Spinal cord (tissue), 10 donors: ENCODE measurements at places on chromosomes 12 and 14.

DNA sequence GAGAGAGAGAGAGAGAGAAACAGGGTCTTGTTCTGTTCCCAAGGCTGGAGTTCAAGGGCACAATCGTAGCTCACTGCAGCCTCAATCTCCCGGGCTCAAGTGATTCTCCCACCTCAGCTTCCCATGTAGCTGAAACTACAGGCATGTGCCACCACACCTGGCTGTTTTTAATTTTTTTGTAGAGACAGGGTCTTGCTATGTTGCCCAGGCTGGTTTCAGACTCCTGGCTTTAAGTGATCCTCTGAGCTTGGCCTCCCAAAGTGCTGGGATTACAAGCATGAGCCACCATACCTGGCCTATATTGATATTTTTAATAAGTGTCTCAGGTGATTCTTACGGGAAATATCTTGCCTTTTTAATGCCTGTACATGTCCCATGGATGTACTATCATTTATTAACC, 50.9 kb upstream of the STON2 start:
- DNase-seq = no peak

DNA sequence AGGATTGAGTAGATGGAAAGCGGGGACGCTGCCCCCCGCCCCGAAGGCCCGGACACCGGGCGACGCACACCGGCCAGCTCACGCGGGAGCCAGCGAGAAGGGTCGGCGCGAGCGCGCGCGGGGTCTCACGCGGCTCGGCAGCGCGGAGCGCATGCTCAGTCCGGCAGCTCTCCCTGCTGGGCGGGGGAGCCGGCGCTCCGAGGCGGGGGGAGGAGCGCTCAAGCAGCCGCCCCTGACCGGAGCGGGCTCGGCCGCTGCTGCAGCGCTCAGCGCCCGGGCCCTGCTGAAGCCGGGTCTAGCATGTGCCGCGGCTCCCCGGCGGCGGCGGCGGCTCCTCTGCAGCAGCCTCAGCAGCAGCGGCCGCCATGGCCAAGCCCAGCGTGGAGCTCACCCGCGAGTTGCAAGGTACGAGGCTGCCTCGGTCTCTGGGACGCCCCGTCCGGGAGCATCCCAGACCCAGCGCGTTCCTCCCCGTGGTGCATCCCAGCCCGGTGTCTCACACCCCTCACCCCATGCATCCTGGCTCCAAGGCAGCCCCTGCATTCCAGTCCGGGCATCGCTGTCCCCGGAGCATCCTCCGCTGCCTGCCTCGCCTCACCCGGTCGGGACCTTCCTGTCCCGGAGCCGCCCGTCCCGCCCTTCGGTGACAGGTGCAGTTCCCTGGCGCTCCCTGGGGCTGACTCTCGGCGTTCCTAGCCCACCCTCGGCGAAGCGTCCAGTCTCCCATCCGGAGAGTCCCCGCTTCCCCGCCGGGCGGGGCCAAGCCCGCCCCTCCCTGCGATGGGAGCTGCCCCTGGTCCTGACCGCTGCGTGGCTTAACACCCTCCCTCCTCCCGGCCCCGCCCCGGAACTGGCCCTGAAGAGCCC, at the start of gene CARMIL3:
Gene CARMIL3, plus strand, starts transcription at position 221 of the 867 bp plus-strand sequence. Its CDS starts 145 bp downstream, at position 366.
- peak; percentile 95 for DNase-seq

GRCh38 chr14:55819610-55820304, 239.8 kb downstream of the KTN1 start:
- no peak for DNase-seq

- DNase-seq = no peak
These were observed 25.1 kb upstream of the ZNF268 start for GRCh38 chr12:133156125-133156690.

DNA sequence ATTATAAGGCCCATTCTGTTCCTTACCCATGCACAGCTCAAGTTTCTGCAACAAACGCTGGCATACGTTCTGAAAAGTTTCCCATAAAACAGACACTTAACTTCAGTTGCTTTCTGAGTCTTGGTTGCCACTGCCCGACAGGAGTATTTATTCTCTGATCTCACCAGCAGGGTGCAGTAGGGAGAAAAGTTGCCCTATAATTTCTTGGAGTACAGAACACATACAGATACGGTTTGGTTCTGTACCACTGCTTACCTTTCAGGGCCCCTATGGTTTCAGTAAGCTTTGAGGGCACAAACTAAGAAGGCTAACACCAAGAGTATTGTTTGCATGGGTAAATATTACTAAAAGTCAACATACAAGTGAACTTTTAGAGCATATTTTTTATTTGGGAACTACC, 77.9 kb downstream of the SPATA7 start:
- no peak for DNase-seq

- no peak for DNase-seq
These were observed 12.4 kb downstream of the IL22 start for GRCh38 chr12:68240975-68241374.

DNA sequence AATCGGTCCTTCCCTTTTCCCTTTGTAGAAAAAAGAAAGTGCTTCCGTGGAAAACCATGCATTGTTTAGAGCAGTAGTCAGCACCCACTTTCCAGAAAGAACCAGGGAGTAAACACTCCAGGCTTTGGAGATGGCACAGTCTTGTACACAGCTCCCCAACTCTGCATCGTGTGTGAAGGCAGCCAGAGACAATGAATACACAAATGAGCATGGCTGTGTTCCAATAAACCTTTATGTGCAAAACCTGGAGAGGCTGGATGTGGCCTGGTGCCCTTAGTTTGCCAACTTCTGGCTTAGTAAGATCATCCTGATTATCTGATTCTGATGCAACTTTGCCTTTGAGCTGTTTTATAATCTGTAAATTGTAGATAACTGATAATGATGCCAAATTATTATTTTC, 463.4 kb upstream of the TMEM132C start:
- no peak for DNase-seq

DNA sequence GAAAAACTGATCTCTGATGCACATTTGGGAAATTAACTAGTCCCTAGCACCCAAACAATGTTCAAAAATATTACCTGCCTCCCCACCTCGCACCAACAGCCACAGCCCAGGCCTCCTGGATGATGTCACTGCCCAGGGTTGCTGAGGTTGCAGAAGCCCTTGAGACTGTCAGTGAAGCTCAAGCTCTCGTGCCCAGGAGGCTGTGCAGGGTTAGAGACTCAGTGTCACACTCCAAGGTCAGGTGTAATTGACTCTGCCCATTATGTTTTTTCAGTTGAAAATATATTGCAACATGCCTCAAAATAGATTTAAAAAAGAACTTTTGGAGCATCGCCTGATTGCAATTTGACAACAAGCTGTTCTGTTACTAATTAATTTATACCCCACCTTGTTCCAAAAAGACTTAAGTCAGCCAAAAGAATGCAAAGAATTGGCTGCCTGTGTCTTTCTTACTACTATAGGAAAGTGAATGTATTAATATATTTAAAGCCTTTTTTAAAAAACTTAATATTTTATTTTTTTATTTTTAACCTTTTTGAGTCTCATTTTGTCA, 72.3 kb downstream of the CMAS start:
- peak; percentile 75 for DNase-seq

- no peak for DNase-seq
These were observed 11.0 kb upstream of the RHOJ start for GRCh38 chr14:63193236-63193635.

DNA sequence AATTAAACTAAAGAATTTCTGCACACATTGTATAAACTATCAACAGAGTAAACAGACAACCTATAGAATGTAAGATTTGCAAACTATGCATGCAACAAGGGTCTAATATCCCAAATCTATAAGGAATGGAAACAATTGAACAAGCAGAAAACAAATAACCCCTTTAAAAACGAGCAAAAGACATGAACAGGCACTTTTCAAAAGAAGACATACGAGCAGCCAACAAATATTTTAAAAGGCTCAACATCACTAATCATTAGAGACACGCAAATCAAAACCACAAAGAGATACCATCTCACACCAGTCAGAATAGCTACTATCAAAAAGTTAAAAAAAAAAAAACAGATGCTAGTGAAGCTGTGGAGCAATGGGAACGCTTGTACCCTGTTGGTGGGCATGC, 4.7 kb downstream of the TAS2R13 start:
- DNase-seq = no peak

GRCh38 chr12:65930114-65930828, 106.0 kb downstream of the HMGA2 start:
- no peak for DNase-seq

DNA sequence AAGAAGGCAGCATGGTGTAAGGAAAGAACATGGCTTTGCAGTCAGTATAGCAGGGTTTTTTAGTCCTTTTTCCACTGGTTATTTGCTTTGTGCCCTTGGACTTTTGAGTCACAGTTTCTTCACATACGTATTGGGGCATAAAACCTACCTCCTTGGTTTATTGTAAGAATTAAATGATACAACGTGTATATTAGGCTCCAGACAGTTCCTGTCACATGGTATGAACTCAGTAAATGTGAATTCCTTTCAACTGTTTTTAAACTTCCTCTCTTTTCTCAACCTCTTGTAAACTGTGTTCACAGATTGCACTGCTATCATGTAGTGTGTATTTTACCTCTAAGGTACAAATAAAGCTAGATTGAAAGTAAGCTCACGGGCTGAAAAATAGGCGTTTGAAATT, 29.5 kb downstream of the MSRB3 start:
- DNase-seq = no peak

DNA sequence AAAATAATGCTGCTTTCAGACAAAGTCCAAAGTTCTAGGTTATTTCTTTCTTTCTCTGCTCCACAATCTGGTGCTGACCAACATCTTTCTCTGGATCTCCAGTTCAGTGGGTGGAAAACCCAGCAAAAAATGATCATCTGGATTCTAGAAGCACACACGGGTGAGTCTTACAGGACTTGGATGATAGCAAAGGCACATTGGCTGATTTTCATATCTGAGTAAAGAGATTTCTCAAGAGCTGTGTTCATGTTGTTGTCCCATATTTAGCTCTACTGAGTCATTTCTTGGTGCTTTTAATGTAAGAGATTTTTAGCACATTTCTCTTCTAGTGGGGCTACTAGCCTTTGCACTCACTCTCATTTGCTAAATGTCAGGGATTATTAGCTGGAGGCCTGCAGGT, 336.7 kb downstream of the GALC start:
- DNase-seq = no peak

DNA sequence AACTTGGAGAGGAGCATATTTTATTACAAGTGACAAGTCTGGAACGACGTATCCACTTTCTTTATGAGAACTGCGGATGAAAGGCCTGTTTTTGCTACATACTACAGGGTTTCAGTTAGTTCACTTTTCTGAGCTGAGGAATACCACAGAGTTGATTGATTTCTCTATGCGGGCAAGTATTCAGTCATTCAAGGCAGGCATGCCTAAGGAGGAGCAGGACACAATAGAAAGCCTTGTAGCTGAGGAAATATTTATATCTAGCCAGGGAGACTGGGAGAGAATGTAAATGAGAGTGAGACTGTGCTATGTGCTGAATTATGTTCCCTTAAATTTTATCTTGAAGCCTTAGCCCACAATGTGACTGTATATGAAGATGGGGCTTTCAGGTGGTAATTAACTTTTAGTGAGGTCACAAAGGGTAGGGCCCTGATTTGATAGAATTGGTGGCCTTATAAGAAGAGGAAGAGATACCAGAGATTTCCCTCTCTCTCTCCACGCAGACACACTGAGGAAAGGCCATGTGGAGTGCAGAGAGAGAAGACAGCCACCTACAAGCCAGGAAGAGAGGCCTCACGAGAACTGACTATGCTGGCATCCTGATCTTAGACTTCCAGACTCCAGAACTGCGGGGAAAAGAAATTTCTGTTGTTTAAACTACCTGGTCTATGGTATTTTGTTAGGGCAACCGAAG, 459.0 kb upstream of the ATP2B1 start:
- DNase-seq = peak; percentile 7

- DNase-seq = no peak
These were observed 18.9 kb downstream of the CCDC88C start for GRCh38 chr14:91398707-91399106.

DNA sequence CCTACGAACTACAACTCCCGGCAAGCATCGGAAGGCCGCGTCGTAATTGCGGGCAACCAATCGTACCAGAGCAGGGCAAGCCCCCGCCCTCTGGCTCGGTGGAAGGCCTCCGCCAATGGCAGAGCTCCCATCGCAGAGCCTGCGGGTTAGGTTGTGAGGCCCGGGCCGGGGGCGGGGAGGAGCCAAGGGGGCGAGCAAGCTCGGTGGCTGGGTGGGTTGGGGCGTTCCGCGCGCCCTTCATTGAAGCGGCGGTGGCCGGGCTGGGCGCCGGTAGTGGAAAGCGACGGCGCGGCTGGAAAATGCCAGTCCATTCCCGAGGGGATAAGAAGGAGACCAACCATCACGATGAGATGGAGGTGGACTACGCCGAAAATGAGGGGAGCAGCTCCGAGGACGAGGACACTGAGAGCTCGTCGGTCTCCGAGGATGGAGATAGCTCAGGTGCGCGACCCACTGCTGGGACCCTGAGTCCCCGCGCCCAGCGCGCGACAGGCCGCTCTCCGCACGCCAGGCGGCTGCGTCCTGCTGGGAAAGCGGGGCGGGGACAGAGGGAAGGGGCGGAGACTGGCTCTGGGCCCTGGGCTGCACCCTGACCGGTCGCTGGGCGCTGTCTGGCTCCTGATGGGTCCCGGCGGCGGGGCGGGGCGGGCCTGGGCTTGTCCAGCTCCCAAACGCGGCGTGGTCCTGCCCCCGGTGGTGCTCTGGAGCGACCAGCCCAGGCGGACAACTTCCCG, at the start of gene BRMS1L:
Gene BRMS1L, plus strand, starts transcription at position 121 of the 734 bp plus-strand sequence. Its CDS starts 179 bp downstream, at position 300.
- peak; percentile 99 for DNase-seq

GRCh38 chr12:11568155-11568761, 81.2 kb upstream of the ETV6 start:
- DNase-seq = no peak
